EL (cell line): ENCODE measurements at places on chromosomes 16 and 17.

- DNase-seq: no peak
Measured at GRCh38 chr16:69412287-69412686, 12.1 kb upstream of the CYB5B start.

GRCh38 chr17:7858522-7858810 lies 663 bp downstream of the CYB5D1 start:
- DNase-seq: peak; percentile 65

DNA sequence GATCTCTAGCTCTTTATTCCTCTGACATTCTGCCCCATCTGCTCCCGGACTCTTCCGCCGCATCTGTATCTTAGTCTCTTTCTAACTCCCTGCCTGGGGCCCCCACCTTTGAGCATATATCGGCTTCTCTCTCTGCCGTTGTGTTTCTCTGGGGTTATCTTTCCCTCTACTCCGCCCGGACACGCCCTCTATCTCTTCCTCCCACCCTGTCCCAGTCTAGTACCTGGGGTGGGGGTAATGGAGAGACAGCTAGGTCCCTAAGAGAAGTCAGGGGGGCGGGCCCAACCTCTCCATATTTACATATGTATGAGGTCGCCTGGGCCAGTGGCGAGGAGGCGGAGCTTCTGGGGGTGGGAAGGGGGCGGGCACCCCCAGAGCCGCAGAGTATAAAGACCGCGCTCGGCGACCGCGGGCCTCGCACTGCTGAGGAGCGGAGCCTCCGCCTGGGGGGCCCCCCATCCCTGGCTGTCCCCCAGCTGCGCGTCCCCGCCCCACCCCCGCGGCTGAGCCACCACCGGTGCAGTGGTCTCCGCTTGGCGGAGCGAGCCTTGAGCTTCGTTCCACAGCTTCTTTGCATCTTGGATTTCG lies at the start of gene ATP1B2:
Gene ATP1B2 (plus strand): TSS at position 418 of the 588 bp plus-strand sequence. CDS start 593 bp downstream, outside the sequence.
- DNase-seq: peak; percentile 54

DNA sequence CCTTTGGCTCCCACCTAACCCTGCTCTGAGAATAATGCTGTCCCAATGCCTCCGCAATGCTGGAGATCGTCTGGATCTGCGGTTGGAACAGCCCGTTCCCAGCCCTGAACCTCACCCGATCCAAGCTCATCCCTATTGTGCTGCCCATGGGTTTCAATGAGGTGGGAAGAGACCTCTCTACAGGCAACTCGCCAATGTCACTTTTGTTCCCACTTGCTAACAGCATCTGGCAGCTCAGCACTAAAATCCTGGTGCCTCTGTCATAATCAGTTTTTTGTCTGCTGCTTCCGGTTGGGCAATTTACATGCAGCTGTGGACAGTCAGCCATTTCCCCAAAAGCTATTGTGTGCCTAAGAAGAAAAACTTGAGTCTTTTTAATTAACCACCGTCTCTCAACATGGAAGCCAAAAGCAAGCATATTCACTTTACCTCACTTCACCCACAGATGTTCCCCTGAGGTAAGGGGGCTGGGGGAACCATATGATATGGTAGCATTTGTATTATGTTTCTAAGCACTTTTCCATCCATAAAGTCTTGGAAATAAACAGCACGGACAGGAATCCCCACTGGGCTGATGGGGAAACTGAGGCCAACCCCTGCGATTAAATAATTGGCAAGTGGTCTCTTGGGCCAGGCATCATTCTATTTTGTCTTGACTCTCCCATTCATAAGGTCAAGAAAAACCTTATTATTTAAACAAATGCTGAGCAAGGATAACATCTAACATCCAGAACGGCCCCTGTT lies 159.2 kb upstream of the CDH5 start:
- no peak for DNase-seq

GRCh38 chr16:50195756-50196155 lies 42.6 kb downstream of the TENT4B start:
- DNase-seq: no peak

- DNase-seq: no peak
Measured at GRCh38 chr16:23712976-23713375, at the start of gene ERN2. ERN2 (minus strand) TSS chr16:23713222; CDS start chr16:23713187, 35 bp downstream.

GRCh38 chr17:49473900-49474751 lies 21.0 kb upstream of the NGFR start:
- DNase-seq: no peak

DNA sequence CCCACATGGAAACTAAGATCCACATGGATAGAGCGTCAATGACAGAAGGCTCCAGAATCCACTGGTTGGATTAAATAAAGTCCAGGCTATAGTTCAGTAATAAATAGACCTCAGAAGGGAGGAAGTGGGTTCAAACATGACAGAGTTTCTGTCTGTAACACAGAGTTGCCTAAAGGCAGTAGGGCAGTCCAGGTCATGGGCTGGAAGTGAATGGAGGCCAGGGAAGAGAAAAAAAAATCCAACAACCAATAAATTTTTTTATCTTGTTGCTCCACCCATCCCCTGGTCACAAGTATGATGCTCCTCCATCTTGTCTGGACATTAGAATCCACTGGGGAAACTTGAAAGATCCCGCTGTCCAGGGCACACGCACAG lies 92.4 kb downstream of the RGS9 start:
- DNase-seq: no peak

- no peak for DNase-seq
Measured at GRCh38 chr16:13056607-13057006, 155.2 kb downstream of the SHISA9 start.

GRCh38 chr16:52497067-52497816 lies 49.7 kb downstream of the TOX3 start:
- DNase-seq: no peak

DNA sequence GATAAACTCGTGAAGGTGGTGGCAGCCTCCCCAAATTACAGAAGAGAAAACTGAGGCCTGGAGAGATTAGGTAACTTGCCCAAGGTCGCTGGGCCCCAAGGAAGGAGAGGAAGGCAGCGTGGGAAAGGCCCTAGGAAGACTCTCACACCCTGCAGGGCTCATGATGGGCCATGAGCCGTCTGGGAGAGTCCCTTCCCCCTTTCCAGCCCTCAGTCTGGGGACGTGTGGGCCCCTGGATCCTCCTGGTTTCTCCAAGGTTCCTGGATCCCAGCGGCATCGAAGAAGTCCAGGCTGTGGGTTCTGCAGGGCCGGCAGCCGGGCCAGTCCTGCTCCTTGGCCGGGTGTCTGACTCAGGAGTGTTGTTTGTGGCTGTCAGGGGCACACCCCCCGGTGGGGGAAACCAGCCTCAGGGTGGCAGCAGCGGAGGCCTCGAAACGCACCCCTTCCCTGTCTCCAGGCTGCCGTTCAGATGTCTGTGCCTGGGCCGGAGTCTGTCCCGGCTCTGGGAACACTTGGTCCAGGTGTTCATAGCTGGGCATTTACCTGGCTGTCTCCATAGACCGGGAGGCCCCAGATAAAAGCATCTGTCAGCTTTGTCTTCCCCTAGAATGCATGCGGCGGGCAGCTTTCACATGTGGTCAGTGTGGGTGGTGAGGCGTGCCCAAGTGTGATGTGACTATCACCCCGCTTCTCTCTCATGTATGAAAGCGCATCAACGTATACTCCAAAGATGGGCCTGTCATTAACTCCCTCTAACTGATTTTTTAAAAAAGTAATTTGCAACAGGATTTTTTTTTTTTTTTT lies 3.7 kb upstream of the RAP1GAP2 start:
- DNase-seq: no peak

DNA sequence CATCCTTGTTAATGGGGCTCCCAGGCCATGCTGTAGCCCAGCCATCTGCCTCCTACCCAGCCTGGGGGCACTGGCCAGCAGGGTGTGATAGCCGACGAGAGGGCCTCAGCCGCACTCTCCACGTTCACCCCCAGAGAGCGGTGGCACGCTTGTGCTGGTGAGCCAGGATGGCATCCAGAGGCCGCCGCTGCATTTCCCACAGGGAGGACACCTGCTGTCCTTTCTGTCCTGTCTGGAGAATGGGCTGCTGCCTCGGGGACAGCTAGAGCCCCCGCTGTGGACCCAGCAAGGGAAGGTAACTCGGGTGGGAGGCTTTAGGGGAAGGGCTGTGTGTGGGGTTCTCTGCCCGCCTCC lies 27.4 kb downstream of the SGSM2 start:
- no peak for DNase-seq

DNA sequence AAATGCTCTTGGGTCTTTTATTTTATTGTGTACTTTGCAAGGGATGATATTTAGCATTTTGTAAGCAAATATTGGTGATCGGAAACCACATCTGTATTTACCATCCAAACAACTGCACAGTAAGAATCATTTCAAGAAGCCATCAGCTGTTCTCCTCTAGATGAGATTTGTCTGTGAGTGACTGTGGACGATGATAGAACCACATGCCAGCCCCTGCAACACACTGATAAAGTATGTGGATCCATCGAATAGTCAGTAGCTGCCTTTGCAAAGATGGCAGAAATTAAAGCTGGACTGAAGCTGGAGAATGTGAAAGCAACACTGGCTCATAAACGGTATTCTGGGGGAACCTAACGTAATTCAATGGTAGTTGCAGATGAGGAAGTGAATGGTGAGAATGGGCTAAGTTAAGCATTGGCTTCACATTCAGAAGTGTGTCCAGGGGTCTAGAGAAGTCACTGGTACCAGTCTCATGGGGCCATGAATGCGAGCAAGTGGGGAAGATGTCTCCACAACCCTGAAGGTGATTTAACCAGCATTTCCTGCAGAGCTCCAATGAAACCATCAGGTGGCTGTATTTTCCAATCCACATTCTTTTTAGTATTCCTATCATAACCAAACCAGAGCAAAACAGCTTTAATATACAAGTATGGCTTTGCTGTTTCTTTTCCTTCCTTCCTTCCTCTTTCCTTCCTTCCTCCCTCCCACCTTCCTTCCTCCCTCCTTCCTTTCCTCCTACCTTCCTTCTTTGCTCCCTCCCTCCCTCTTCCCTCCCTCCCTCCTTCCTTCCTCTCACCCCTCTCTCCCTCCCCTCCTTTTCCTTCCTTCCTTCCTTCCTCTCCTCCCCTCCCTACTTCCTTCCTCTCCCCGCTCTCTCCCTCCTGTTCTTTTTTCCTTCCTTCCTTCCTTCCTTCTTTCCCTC lies 169.4 kb downstream of the ABCA8 start:
- DNase-seq: no peak

GRCh38 chr16:31250782-31251384 lies 8.9 kb upstream of the ITGAM start:
- DNase-seq: no peak

- DNase-seq: no peak
Measured at GRCh38 chr17:49746791-49747490, 17.0 kb downstream of the FAM117A start.

DNA sequence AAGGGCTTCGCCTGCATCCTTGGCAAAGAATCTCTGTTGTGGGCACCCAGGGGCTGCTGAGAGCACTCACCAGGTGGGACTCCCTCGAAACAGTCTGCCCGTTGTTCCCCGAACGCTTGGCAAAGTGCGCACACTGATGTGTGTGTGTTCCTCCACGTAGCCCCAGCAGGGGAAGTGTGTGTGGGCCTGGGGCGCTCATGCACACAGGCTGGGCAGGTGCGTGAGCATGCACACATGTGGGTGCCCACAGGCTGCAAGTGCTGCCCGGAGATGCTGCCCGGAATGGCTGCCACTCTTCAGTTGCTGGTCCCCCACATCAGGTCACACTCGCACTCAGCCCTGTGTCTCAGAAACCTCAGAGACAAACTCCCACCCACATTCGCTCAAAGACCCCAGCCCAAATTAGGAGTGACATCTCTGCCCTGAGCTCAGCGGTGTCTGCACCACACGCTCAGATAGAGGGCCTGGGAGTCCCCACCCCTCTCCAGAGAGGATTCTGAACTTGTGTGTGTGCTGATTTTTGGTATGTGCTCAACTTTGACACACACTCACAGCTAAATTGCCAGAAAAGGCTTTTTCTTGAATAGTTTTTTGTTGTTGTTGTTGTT lies 119.4 kb downstream of the MGAT5B start:
- no peak for DNase-seq

DNA sequence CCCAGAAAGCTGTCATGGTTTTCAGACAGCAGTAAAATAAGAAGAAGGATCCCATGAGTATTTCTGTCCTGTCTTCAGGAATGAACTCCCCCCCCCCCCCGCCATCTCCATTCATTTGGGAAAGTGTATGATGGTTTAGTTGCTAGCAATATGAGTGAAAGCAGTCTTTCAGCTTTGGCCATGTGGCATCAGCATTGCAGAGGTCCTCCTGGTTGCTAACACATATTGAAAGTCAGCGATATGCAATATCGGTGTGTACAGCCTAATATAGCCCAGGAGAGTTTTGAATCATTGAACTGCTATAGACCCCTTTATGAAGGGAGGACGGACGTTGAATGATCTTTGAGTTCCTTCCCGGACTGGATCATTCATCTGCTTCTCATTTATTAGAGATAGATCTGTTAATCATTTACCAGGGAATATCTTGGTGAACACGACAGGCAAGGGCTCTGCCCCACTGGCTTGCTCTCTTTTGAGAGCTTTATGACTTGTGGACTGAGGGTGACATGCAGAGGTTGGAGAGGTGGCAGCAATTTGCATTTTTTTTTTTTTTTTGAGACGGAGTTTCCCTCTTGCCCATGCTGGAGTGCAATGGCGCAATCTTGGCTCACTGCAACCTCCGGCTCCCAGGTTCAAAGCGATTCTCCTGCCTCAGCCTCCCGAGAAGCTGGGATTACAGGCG lies 25.2 kb downstream of the DEF8 start:
- no peak for DNase-seq

DNA sequence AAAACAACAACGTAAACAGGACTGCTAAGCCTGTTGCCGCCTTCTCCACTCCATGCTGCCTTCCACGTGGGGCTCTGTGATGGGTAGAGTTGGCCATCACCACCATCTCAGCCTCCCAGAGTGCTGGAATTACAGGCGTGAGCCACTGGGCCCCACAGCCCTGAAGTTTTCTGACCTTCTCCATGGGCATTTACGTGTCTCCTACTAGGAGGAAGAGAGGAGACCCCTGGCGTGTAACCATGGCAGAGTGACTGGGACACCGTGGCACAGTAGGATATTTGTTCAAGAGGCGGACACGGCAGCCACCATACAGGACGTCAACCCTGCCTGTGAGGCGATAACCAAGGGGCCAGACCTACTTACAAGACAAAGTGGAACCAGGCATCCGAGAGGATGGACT lies 31.1 kb downstream of the TRPV3 start:
- DNase-seq: no peak

DNA sequence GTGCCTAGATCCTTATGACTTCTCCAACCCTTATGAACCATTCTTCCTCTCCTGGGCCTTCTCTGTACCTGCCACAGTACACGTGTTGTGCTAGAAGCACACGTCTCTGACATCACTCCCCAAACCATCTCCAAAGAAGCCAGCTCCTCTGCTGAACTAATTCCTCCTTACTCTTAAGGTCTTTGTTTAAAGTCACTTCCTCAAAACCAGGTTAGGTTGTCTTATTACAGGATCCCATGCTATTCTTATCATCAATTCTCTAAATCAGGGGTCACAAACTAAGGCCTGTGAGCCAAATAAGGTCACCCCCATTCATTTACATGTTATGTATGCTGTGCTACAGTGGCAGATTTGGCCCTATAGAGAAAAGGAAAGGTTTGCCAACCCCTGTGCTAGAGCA lies 4.0 kb downstream of the SUPT6H start:
- no peak for DNase-seq

GRCh38 chr17:34143430-34143829 lies 111.7 kb upstream of the CCL2 start:
- no peak for DNase-seq
